Mesothelial cell of epicardium (in vitro differentiated cells): ENCODE measurements at places on chromosomes 13 and 19.

GRCh38 chr13:32695602-32696250 lies 109.5 kb downstream of the PDS5B start:
- no peak for DNase-seq

- no peak for DNase-seq
These were observed 1.5 kb upstream of the ASPDH start for GRCh38 chr19:50515168-50515561.

GRCh38 chr19:5489551-5489950 lies 34.3 kb downstream of the ZNRF4 start:
- no peak for DNase-seq

- no peak for DNase-seq
These were observed 7.5 kb downstream of the ANO8 start for GRCh38 chr19:17327068-17327653.

- DNase-seq: no peak
These were observed 24.4 kb downstream of the PLA2G4C start for GRCh38 chr19:48085904-48086864.

DNA sequence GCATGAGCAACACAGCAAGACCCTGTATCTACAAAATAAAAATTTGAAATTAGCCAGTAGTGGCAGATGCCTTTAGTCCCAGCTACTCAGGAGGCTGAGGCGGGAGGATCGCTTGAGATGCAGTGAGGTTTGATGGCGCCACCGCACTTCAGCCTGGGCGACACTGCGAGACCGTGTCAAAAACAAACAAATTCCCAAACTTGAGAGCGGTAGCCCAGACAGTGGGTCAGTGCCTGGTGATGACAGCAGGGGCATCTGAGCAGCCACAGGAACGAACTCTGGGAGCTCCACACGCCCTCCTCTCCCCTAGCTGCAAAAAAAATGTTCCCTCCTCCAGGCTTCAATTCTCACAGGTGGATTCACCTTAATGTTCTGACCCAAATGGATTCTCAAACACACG lies 14.1 kb downstream of the ZNF490 start:
- no peak for DNase-seq

GRCh38 chr13:111879719-111880118 lies 187.2 kb upstream of the SOX1 start:
- DNase-seq: no peak
